ENCODE measurements at places on chromosomes 2 and 18. TPM values are rescaled to one million over a fixed set of nuclear protein-coding genes. Genes with fewer than 3 reads are reported as not detected.

DNA sequence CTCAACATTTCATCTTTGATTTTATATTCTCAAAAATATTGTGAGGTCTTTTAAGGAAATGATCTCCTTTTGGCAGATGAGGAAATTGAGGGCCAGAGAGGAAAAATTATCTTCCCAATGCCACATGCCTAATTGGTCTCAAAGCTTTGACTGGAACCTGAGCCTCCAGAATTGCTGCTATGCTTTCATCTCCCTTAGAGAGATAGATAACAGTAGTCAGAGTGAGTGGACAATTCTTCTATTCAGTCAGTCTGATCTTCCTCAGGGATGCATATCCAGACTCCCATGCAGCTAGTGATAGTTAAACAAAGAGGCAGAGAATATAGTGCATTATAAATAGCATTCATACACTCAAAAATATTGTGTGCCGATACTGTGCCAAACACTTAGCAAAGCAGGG lies 3.8 kb upstream of the CLASP1 start:
- no peak for DNase-seq

DNA sequence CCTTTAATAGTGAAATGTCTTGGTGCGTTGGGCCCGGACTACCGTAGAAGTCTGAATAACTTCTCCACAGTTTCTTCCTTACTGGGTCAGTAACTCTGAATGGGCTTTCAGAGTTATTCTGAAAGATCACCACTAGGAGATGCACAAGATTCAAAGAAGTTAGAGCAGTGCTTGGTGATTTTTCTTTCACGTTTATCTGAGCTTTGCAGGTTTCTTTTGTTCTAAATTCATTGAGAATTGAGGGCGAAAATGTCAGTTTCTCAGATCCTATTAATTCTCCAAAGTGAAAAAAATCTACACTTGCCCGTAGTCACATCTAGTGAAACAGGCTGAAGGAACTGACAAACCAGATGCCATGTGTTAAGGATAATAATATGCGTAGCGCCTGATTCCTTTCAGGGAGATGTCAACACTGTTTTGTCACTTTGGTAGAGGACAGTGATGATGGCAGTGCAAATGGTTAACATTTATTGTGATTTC lies 70.1 kb downstream of the QPCT start:
- peak; percentile 32 for DNase-seq

DNA sequence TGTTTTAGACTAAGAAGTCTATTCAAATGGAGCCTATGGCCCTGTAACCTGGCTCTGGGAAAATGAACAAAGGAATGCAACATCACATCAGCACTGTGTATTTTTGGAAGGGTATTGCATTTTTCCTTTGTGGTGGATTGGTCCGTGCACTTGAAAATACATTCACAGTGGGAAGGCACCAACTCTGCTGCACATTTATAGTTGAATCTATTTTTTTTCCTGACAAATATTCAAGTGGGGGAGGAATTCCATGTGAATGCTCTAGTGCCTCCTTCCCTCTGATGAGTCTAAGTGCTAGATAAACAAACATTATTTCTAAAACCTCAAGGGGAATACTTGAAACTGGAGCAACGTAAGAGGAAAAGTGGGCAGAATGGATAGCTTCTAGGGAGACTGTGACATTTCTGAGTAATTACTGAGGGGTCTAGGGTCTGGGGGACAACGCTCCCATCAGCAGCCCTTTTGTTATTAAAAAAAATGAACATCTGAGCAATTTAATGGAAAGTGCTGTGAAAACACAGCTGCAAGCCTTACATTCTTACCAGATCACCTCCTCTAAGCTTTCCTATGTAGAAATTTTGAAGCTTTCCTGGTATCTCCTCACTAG lies 208.2 kb downstream of the SLC8A1 start:
- no peak for DNase-seq

GRCh38 chr18:22556222-22557167 lies 138.8 kb upstream of the CTAGE1 start:
- DNase-seq = no peak

GRCh38 chr18:13260935-13261640 lies 42.5 kb downstream of the LDLRAD4 start:
- no peak for DNase-seq

DNA sequence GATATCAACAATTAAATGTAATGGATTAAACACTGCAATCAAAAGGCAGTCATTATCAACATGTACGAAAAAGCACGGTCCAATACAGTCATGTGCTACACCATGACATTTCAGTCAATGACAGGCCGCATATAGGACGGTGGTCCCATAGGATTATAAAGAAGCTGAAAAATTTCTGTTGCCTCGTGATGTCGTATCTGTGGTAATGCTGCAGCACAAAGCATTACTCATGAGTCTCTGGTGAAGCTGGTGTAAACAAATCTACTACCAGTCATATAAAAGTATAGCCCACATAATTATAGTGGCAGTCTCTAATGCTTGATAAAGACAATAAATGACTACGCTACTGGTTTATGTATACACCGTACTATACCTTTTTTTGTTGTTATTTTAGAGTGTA lies 58.4 kb downstream of the RABL2A start:
- no peak for DNase-seq

GRCh38 chr2:99729104-99730025 lies 239.5 kb upstream of the REV1 start:
- DNase-seq = no peak

GRCh38 chr2:12507295-12507694 lies 209.4 kb upstream of the TRIB2 start:
- DNase-seq = no peak

- no peak for DNase-seq
Measured at GRCh38 chr2:28084564-28084963, 194.0 kb downstream of the BABAM2 start.

DNA sequence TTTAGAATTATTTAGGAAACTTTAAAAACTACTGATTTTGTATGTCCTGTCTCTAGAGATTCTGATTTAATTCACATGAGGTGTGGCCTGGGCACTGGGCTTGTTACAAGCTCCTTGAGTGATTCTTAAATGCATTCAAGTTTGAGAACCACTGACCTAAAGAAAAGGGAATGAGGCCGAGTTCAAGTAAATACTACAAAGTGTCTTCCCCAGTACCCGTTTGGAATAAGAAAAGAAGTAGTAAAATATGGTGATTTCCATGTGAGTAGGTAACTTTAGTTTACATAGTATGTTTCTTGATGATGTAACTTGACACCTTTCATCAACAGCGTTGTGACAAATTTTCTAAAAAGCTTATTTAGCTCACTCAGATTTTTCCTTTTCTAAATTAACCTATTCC lies 1022.9 kb upstream of the NRXN1 start:
- no peak for DNase-seq

DNA sequence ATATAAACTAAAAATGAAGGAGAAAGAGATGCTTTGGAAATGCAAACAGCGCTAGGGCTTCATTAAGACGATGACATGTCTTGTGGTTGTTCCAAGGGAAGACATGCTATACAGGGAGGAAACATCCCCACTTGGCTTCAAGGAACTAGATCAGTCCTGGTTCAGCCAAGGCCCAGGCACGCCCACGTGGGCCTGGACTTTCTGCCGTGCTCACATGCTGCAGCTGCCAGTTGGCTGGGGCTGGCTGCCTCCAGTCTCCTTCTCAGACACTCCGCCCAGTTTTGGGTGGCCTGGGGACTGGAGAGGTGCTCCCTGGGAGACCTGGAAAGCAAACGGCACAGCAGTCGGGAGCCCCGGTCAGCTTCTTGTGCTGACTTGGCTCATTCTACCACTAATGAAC lies 109.6 kb downstream of the GLI2 start:
- DNase-seq = no peak

GRCh38 chr2:5978131-5978751 lies 286.1 kb downstream of the SOX11 start:
- no peak for DNase-seq

- no peak for DNase-seq
Measured at GRCh38 chr18:8854962-8855361, 149.6 kb downstream of the MTCL1 start.

GRCh38 chr2:148653437-148653836 lies 8.9 kb downstream of the EPC2 start:
- no peak for DNase-seq

DNA sequence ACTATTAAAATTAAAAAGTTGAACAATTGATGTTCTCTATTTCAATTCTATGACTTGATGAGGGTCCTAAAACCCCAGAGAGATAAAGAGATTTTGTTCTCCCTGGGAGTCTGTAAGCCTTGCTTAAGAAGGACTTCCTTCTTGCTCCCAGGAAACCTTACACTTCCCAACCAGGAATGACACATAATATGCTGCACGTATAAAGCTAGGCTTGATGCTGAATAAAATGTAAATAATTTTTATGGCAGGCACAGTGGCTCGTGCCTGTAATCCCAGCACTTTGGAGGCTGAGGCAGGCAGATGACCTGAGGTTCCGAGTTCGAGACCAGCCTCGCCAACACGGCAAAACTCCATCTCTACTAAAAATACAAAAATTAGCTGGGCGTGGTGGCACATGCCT lies 27.8 kb downstream of the SPIRE1 start:
- no peak for DNase-seq

DNA sequence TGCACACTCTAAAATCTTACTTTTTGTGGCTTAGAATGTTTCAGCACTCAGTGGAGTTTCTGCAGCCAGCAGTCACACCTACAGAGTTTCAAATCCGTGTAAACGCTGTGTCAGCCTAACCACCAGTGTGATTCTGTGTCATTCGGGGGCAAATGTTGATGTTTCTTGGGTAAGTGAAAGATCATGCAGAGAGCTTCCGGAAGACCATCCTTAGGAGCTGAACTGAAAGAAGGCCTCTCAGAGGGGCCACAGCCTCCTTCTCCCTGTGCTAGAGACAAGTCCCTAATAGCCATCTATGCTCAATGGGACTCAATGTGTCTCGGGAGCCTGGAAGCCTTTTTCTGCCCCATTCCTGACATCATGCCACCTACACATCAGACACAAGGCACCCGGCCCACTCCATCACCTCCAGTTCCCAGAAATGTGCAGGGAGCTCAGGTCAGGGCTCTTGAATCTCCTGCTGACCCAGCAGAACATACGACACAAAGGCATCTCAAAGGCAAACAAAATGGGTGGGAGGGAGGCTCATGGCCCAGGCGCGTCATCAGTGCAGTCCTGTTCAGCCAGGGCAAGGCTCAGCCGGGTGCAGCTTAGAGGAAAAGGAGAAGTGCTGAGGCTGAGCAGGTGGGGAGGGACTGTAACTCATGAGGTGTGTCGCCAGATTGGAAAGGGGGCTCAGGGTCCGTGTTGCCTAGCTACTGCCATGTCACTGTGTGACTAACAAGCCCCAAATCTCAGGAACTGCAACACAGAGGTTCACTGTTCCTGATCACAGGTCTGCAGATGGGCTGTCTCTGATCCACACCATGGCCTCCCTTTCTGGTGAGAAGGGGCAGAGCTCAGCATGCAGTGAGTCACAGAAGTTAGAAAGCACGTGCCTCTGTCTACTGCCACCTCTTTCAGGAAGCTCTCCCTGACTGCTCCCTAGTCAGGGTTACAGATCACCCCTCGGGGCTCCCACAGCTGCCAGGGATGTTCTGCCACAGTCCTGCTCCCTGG lies 82.0 kb downstream of the SMAD7 start:
- DNase-seq = no peak

- DNase-seq = peak; percentile 27
Measured at GRCh38 chr2:102166189-102166845, 20.5 kb upstream of the IL1RL2 start.

DNA sequence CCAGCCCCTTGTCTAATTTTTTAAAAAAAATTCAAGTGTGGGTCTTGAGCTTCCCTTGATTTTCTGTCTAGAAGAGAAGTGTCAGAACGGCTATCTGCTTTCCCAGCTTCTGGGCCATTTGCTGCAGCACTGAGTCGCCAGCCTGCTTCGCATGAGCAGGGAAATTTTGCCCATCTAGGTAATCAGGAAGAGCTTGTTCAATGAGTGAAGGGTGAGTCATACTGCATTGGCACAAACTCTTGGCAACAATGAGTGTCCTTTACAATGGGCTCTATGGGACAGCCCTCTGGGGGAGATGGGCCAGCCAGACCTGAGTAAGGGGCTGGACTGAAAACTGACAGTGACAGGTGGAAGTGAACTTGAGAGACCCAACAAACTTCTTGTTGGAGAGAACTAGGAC lies 2.4 kb upstream of the RNF144A start:
- peak; percentile 8 for DNase-seq

DNA sequence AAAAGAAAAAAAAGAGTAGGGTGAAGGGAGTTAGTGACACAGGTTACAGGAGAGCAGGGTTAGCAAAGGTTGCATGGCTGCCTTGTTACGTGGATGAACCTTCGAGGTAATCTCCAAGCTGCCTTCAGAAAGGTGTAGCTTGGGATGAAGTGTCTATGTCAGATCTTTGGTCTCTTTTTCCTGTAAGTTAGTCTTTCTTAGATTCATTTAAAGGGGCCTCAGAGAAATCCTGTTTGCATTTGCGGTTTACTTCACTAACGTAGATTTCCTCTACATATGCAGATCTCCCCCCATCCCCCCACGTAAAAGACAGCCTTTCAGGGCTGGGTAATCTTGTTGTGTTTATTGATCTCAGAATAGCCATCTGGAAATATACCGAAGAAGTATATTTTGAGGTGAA lies 83.7 kb downstream of the MTA3 start:
- no peak for DNase-seq

DNA sequence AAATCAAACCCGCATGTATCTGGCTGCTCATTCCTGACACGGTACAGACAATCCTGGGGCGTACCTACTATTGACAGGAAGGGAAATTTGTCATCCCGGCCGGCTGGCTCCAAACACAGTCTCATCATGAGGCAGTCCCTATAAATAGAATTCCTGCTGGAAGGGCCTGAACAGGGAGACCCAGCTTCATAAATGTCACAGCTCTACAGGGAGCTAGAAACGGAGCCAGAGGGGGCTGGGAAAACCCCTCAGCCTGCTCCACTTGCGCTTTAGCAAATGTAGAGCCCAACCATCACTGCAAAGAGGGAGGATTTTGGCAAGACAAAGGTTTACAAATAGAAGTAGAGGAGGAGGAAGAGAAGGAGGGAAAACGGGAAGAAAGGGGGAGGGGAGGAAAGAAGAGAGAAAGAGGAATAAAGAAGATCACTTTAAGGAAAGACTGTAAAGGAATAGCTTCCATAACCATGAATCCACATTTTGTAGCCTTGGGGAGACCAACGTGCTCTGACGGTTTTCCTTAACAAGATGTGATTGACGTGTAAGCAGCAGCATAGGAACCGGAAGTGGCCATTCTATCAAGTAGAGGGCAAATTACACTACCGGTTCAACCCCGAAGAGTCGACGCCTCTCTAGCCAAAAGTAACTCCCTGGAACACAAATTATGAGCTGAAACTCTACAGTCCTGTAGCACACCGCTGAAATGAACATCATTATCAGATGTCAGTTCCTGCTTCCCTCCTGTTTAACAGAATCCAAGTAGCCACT lies 56.8 kb upstream of the TTN start:
- no peak for DNase-seq

Gene CELF4
- total RNA-seq = not detected

Gene IGFBP5
- total RNA-seq = not detected

Gene SERPINB12
- total RNA-seq = not detected

Gene CYRIA
- not detected for total RNA-seq

Gene CD8A
- total RNA-seq = 0.86 TPM

Gene ABHD1
- 0.43 TPM for total RNA-seq

Gene CAPN14
- total RNA-seq = not detected

Gene TEKT4
- not detected for total RNA-seq

Gene SMYD1
- not detected for total RNA-seq

Gene NT5DC4
- total RNA-seq = not detected
